ENCODE measurements at places on chromosomes 3 and 15.

- no peak for DNase-seq
These were observed 18.4 kb downstream of the FNDC3B start for GRCh38 chr3:172057624-172058327.

DNA sequence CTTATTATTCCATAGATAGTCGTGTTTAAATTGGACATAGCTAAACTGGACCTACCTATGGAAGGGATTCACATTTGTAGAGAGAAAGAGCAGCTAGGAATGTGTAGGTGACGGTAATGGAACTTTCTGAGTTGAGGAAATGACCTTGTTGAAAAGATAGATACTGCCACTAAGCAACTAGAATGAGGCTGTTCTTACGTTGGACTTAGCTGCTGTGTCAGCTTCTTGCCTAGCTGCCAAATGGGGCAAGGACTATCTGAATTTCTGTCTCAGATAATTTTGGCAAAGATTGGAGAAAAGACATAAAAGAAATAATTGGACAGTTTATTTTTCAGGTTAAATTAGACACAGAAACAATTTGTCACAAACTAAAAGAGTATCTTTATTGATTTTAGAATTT is 68.8 kb downstream of the MEF2A start:
- no peak for DNase-seq

GRCh38 chr3:64063207-64063982 is 40.1 kb upstream of the PSMD6 start:
- DNase-seq = no peak

DNA sequence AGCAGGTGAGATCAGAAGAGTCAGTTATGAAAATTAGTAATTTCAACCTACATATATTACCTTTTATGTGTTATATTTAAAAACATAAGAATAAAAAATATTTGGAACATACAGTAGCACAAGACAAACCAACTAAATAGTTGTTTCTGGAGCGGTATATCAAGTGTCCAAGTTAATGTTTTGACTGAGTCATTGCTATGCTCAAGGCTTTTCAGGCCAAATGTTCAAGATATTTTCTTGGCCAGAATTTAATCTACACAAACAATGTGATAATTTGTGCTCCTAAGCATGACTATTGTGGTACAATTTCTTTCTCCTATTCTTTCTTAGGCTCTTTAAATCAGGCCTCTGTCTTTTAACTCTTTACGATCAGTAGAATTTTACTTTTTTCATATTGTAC is 412.4 kb downstream of the RAP2B start:
- no peak for DNase-seq

DNA sequence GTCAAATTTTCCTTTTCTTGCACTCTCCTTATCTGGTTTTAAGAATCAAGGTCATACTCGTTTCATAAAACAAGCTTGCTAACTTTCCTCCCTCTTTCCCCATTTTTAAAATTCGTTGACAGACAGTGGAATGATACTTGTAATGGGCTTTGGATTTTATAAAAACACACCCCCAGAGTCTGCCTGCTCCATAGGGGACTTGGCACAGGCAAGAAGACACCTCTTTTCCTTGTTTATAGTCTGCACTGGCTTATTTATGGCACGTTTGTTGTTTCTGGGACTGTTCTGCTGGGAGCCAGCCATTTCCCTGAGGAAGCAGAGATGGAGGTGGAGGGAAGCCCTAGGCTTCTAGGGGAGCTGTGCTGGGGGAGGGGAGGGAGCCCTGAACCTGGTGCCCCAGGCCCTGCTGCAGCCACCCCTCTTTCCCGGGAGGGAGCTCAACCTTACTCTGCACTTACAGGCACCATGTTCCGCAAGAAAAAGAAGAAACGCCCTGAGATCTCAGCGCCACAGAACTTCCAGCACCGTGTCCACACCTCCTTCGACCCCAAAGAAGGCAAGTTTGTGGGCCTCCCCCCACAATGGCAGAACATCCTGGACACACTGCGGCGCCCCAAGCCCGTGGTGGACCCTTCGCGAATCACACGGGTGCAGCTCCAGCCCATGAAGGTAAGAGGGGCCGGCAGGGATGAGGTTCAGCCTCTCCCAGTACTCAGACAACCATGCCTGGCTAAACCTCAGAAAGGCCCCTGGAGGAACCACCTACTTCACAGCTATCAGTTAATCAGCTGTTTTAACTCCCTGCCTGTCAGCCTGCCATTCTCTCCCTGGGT is 18.3 kb downstream of the ANKRD63 start:
- DNase-seq = no peak

- no peak for DNase-seq
These were observed 80.0 kb upstream of the BNC1 start for GRCh38 chr15:83364501-83364900.

- no peak for DNase-seq
These were observed 27.0 kb downstream of the EPHB1 start for GRCh38 chr3:134822090-134822489.

DNA sequence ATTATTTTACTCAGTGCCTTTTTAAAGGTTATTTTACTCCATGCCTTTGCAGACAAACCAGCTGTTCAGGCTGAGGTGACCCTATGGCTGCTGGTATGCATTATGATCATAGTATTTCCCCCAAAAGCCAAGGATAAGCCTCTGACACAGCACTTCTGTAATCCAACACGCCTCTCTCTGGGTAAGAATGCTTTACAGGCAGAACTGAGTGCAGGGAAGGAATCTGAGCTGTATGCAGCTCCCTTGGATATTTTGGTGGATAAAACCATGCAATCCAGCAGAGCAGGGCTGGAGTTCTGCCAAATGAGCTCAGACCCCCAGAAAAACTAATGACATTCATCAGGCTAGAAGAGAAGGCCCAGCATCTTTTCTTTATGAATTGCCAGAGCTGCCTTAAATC is 11.7 kb upstream of the MAP1A start:
- DNase-seq = no peak

DNA sequence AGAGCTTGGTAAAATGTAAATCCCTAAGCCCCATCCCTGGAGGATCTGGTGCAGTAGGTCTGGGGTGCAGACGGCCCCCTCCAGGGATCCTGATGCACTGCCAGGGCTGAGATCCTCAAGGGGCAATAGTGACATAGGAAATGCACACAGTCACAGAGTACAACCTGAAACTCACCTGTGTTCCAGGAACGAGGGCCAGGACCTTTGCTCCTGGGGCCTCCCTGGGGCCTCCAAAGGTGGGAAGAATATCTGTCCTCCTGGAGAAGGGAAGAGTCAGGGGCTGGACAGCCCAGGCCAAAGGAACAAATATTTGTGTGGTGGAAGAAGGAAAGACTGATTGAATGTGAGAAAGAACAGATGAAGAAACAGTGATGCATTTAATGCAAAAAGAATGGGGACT is 9.5 kb downstream of the SSUH2 start:
- no peak for DNase-seq

GRCh38 chr15:80163217-80163616 is 10.4 kb downstream of the FAH start:
- no peak for DNase-seq

DNA sequence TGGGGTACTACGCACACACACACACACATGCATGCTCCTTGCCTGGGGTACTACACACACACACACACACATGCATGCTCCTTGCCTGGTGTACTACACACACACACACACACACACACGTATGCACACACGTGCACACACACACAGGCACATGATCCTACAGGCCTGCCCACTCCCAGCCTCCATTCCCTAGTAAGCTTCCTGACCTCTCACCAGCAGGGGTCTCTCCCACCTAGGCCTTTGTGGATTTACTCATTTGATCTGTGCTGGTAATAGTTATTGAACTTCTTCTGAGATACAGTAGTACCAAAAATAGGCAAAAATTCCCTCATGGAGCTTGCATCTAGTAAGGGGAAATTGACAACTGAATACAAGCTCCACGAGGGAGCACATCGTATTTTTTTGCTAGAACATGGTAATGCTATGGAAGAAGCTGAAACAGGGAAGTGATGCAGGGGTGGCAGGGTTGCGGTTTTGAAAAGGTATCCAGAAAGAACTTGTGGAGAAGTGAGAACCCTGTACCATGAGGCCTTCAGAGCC is 19.1 kb downstream of the TTC21A start:
- DNase-seq = no peak

DNA sequence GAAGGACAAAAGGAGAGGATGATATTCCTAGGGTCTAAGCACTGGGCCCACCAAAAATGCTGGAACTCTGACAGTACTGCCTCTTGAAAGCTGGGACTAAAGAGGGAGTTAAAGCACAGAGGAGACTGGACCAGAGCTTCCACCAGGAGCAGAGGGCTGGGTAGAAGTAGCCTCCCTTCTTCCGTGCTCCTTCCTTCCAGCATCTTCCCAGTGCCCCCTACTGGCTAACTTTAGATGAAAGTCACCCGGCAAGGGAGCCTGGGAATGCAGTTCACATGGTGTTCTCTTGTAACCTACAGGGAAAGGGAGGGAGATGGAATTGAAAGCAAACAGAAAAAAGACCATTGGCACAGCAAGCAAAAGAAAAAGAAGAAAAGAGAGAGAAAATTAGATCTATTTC is 106.1 kb upstream of the COL8A1 start:
- DNase-seq = no peak

DNA sequence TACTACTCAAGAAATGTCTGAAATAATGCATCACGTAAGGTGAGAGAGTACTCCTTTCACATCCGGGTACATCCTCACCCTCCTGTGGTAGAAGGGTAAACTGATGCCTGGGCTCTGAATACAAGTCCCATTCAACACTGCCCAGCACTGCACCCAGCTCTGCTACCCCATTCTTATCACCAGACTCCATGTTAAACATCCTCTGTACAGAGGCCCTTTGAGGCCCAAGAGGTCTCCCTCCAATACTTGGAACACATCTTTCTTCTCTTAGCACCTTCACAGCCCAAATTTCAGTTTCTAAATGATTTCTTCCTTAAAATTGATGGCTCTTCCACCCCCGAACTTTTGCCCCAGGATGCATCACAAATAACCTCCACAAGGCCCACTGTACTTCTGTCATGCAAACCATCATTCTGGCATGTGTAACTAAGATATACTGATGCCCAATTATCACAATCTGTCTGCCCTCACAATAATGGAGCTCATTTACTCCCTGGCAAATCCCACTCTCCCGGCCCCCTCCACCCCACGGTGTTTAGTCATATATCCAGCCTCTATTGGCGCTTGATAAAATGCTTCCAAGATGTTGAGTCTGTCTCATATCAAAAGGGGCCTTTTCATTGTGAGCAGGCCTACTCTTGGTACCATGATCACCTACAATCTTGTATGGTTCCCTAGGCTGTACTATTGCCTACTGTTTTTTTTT is 12.6 kb upstream of the GPX1 start:
- DNase-seq = no peak
